HFFc6 (cell line): ENCODE measurements at places on chromosomes 6 and 20.
A peak's percentile ranks its signal among the peaks of the same experiment; 100 is the strongest.

- peak; percentile 77 for DNase-seq
Observed at GRCh38 chr6:56091159-56091869, 156.1 kb downstream of the COL21A1 start.

GRCh38 chr6:34917626-34918285 lies 28.7 kb downstream of the ANKS1A start:
- no peak for DNase-seq

- no peak for DNase-seq
Observed at GRCh38 chr6:74607468-74607867, 598.4 kb downstream of the COL12A1 start.

GRCh38 chr6:63352544-63353285 lies 32.9 kb upstream of the LGSN start:
- DNase-seq = peak; percentile 14

GRCh38 chr6:68447112-68447511 lies 188.0 kb upstream of the ADGRB3 start:
- DNase-seq = no peak

DNA sequence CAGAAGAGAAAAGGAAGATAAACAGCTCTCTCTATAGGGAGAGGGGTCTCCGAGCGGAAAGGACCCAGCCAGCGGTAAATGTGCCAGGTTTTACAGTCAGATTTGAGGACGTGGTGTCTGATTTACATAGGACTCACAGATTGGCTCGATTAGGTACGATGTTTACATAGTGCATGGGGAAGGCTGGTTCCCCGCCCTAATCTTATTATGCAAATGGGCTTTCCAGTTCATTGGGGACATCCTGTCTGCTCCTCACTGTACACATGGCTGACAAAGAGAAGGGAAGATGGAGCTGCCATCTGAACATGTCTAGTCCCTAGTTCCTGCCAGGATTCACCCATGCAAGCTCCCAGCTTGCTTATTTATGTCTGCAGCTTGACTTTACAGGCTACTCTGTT lies 119.9 kb downstream of the RNF144B start:
- DNase-seq = no peak

DNA sequence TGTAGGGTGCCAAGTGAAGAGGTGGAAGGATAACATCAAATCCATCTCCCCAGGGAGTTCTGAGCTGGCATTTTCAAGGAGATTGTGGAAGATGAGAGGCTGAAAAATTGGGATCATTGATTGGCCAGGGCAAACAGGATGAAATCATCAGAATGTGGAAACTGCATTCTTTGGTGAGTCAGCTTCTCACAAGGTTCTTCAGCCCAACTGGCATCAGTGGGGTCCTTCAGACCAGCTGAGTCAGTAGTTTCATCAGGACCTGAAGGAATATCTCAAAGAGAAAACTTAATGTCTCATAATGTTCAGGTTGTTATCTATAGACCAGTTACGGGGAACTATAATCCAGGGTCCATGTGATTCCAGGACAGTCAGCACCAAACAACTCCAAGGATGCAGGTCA lies 195.8 kb downstream of the HAO1 start:
- peak; percentile 4 for DNase-seq

DNA sequence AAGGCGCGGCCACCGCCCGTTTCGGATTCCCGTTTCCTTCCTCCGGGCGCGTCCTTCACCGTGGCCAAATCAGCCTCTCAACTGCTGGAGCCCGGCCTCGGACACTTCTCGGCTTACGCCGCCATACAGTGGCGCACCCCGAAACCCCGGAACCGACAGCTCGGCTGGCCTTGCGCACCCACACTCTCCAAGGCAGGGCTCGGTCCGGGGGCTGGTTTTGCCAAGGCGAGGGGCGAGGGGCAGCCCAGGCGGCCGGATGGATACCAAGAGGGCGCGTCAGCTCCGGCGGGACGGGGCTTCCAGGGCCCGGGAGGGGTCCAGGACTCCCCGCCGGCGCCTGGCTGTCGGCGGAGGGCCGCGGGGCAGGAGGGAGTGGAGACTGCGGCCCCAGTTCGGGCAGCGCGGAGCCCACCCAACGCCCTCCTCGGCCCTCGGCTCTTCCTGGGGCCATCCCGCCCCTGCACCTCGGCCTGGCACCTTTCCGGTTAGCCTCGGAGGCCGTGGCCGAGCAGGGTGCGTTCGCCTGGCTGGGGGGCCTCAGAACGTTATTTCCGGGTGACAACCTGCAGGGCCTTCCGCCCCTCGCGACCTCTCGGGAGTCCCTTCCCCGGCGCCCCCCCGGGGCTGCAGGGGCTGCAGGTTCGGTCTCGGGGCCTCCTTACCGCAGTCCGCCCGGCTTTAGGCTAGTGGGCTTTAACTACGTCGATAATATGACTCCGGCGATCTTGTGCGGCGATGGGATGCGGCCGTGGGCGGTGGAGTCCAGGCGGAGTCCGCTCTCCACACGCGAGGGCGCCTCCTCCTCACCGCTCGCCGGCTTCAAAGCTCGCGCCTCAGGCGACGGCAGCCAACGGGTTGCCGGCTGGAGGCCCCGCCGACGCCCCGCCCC lies 697 bp upstream of the CEP43 start:
- no peak for DNase-seq

- DNase-seq = no peak
Observed at GRCh38 chr6:75157336-75157735, 48.5 kb downstream of the COL12A1 start.

DNA sequence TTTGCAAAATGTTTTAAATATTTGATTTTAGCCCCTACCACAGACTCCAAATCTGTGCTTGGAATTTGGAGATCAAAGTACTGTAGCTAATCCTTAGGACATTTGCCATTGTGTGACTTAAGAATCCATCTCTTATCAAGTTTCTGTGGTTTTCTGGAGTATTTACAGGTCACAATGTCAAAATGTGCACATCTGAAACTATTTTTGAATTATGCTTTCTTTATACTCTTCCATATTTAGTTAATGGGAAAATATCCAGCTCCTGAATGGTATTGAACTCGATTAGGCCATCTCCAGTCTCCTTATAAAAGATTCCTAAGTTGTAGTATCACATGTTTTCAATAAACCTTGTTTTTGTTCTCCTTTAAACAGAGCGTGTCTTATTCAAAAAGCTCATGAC lies 162.5 kb downstream of the KHDC1L start:
- peak; percentile 17 for DNase-seq

GRCh38 chr6:51953246-51953645 lies 134.2 kb downstream of the PKHD1 start:
- DNase-seq = no peak

- DNase-seq = no peak
Observed at GRCh38 chr20:17650301-17651128, 31.5 kb downstream of the RRBP1 start.

DNA sequence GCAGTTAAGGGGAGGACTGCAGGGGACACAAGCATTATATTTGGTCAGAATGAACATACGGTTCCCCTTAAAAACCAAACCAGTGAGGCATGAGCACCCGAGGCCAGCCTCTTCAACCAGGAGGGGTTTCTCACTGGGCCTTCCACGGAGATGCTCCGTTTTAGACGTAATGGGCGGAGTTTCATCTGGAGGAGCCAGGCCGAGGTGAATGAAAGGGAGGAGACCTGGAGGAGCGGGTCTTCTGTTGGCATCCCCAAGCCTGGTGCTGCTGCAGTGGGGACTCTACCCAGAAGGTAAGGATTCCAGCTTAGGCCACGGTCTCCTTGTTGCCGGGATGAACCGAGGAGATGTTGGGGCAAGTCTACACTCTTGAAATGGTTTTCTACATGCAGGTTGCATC lies 47.4 kb downstream of the ADNP start:
- no peak for DNase-seq

DNA sequence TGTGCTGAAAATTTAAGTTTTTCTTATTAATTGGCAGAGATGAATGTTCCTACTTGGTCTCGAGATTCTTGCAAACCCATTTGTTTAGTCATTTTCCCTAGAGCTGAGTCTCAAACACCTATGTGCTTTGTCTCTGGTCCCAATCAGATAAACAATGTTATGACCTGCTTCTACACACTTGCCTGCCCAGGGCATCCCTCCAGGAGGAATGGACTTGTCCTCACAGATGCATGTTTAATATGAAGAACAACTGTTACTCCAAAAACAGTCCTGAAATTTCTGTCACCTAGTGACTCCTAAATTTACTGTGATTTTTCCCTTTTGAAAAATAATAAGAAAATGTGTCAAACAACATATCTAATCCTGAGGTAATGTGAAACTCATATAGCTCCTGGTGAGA lies 43.7 kb downstream of the HDGFL1 start:
- no peak for DNase-seq

DNA sequence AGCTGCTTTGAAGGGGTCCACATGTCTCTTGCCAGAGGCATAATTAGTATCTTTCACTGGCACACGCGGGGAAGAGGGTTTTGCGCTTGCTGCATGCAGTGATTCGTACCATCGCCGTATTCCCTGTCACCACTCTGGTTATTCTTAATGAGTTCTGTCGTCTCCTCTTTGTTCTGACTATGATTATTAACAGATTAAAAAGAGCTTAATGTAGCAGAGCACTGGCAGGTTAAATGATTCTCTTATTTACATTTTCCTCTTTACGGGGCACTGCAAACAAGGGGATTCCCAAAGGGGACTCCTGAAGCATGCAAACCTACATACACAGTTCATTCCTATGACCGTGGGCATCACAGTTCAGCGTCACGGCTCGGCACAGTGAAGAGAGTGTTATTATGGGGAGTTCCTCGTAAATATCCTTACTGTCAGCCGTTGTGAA lies 204.8 kb downstream of the DTNBP1 start:
- no peak for DNase-seq

GRCh38 chr6:46291275-46291633 lies 120.5 kb upstream of the ENPP5 start:
- no peak for DNase-seq

DNA sequence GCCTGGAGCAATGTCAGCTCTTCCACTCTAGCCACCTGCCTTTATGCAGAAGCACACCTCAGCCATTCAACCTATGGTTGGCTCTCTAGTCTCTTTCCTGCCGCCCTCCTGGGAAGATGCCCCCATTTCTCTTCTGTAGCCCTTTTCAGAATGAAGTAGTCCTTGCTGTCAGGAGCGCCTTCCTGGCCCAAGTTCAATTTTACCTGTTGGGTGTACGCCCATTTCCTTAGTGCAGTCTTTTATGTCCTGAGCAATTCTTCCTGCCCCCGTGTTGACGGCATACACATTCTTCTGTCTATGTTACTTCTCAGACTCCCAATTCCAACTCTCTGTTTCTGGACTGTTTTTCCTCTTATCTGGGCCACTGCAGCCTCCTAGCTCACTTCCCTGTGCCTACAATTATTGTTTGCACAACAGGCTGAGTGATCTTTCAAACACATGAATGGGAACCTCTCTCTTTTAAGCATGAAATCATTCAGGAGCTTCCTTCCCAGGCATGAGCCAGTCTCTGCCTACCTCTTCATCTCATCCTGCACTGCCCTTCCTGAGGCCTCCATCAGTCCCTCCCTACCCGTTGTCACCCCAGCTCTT lies 389.2 kb downstream of the CD83 start:
- no peak for DNase-seq

GRCh38 chr20:15848995-15849610 lies 724.1 kb downstream of the KIF16B start:
- no peak for DNase-seq

- peak; percentile 30 for DNase-seq
Observed at GRCh38 chr6:113381959-113382358, 475.2 kb upstream of the MARCKS start.

DNA sequence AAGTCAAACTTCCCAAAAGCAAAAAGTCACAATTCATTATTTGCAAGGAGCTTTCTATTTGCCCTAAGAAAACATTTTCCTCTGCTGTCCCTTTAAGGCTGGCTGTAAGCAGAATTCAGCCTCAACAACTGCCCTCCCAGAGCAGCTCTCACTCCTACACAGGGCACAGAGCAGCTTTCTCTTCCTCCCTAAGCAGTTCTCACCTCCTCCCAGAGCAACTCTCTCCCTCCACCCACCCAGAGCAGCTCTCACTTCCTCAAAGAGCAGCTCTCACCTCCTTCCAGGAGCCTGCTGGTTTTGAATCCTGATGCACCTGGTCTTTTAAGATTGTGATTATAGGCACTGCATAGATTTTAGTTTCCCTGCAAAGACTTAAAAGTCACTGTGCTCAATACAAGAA lies 120.6 kb upstream of the TMEM181 start:
- no peak for DNase-seq

- DNase-seq = no peak
Observed at GRCh38 chr6:166555086-166555485, 31.4 kb downstream of the RAMACL start.

DNA sequence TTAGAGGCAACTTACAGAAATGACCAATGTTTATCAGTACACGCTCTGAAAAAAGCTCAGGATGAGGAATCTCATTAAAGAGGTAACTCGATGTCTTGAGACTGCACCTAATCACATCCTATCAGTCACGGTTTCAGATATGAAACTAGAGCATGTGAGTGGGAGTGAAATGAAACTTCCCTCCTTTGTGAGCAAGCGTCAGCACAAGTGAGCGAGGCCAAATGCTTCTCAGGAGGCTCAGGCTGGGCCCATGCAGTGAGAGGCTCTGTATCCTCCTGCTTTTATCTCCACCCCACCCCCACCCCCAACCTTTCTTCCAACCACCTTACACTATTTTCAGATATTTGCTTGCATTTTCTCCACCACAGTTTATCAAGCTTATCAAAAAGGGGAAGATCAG lies 140.8 kb upstream of the RIMS1 start:
- no peak for DNase-seq

- DNase-seq = no peak
Observed at GRCh38 chr6:34519971-34520644, 36.0 kb downstream of the SPDEF start.

GRCh38 chr6:45543298-45544235 lies 165.8 kb upstream of the SUPT3H start:
- DNase-seq = peak; percentile 47

GRCh38 chr20:1232286-1233111 lies 6.7 kb downstream of the RAD21L1 start:
- no peak for DNase-seq

- no peak for DNase-seq
Observed at GRCh38 chr6:130674604-130675003, 152.6 kb upstream of the SMLR1 start.

DNA sequence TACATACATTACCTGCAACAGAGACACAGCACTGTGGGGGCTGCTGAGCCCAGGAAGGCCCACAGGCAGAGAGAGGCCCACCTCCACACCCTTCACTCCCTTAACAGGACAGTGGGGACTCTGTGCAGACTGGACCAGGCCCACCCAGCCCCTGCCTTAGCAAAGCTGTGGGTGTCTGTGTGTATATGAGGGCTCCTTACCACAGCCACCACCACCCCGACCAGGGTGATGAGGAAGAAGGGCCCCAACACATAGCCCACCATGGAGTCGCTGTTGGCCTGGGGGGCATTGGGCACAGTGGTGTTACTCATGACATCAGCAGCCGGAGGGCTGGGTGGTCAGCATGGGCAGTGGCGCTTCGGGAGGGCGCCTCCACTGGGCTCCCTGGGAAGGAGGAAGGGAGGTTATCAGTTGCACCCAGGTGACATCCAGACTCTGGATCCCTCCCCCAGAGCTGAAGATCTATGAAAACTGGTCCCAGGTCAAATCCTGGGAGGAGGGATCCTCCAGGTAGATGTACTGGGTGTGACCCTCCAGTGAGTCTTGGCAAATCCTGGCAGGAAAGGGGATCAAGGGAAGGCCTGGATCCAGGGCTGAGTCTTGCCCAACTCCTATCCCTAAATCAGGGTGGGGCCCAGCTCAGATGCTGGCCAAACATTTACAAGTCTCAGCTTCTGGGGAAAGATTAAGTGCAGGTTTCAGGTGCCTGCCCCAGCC lies 1.2 kb downstream of the SMIM29 start:
- no peak for DNase-seq
